ENCODE measurements at places on chromosomes 12 and 14. TPM values are rescaled to one million over a fixed set of nuclear protein-coding genes. Genes with fewer than 3 reads are reported as not detected.

Gene ARHGAP9
- not detected for total RNA-seq

Gene MNAT1
- 48.2 TPM for total RNA-seq

Gene CACNA1C
- total RNA-seq: not detected

Gene LRP6
- 16.4 TPM for total RNA-seq

Gene SERPINA4
- not detected for total RNA-seq

Gene MGAT4C
- not detected for total RNA-seq

Gene CKB
- 267 TPM for total RNA-seq

Gene RPGRIP1
- total RNA-seq: not detected

Gene PNMA1
- 13.1 TPM for total RNA-seq

Gene TMTC1
- total RNA-seq: 5.1 TPM

Gene PSMB5
- total RNA-seq: 344 TPM

Gene CCDC184
- 0.05 TPM for total RNA-seq

Gene RERG
- 0.28 TPM for total RNA-seq

Gene ACACB
- 0.70 TPM for total RNA-seq

Gene FAM186B
- total RNA-seq: 0.07 TPM

Gene KCNC2
- total RNA-seq: not detected

Gene CCDC196
- not detected for total RNA-seq

Gene COX6A1
- 734 TPM for total RNA-seq

Gene C12orf43
- 9.3 TPM for total RNA-seq

Gene TAS2R31
- not detected for total RNA-seq

Gene MYRFL
- total RNA-seq: 1.9 TPM

Gene RNFT2
- 0.14 TPM for total RNA-seq

Gene OAS2
- 0.33 TPM for total RNA-seq

Gene OVCH1
- total RNA-seq: not detected

Gene IQSEC3
- not detected for total RNA-seq

Gene EML5
- total RNA-seq: 0.51 TPM

Gene DAO
- not detected for total RNA-seq

Gene GALC
- total RNA-seq: 11.2 TPM

Gene CSAD
- 13.3 TPM for total RNA-seq

Gene FBXO33
- total RNA-seq: 8.4 TPM

Gene C14orf180
- total RNA-seq: not detected

Gene RASSF8
- 7.6 TPM for total RNA-seq

Gene CLEC12A
- total RNA-seq: not detected

Gene SLC4A8
- total RNA-seq: 0.28 TPM

Gene KRT82
- total RNA-seq: not detected

Gene P2RX2
- not detected for total RNA-seq

Gene TAS2R8
- total RNA-seq: not detected

Gene ENDOU
- total RNA-seq: 3.4 TPM

Gene HSPB8
- total RNA-seq: 3.4 TPM

Gene KRT2
- 0.28 TPM for total RNA-seq

Gene PRORP
- total RNA-seq: 55.0 TPM

Gene OR4E1
- not detected for total RNA-seq

Gene RAD51AP1
- total RNA-seq: 19.5 TPM

Gene CLEC1B
- not detected for total RNA-seq
